ENCODE measurements at places on chromosomes 2 and 18.

DNA sequence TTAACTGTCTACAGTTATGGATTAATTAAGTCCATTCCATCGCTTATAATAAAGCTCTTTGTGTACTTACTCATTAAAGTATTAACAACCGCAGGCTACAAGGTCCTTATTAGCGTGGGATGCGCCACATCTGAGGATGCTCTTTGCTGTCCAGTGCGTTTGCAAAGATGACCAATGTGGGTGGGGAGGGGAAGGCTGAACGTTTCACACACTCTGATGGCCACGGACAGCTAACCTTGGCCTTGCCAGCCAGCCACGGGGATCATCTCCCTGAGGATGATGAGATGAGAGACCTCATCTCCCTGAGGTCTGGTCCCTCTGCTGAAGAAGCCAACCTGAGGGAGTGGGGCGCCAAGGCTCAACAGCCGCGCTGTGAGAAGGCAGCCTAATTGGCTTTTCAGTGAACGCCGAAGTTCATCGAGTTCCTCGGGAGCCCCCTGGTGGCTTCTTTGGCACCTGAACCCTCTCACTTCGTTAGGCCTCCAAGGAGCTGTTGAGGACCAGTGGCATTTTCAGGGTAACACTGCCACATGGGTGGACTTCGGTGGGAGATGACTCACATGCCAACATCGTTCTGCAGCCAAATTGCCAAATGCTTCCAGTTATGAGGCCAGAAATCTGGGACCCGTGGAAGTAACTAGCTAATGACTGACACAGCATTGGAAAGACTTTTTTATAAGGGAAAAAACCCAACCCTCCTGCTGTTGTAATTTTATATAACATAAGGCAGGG is 69.3 kb upstream of the SEC11C start:
- H3K4me1 ChIP-seq = no peaks in the 10 kb centered on the region
- no peak overlapping the region for H3K27ac ChIP-seq
- H3K36me3 ChIP-seq = no peaks in the 10 kb centered on the region
- no peaks in the 10 kb centered on the region for H3K27me3 ChIP-seq
- no peak overlapping the region for H3K4me3 ChIP-seq
- DNase-seq = no peak

DNA sequence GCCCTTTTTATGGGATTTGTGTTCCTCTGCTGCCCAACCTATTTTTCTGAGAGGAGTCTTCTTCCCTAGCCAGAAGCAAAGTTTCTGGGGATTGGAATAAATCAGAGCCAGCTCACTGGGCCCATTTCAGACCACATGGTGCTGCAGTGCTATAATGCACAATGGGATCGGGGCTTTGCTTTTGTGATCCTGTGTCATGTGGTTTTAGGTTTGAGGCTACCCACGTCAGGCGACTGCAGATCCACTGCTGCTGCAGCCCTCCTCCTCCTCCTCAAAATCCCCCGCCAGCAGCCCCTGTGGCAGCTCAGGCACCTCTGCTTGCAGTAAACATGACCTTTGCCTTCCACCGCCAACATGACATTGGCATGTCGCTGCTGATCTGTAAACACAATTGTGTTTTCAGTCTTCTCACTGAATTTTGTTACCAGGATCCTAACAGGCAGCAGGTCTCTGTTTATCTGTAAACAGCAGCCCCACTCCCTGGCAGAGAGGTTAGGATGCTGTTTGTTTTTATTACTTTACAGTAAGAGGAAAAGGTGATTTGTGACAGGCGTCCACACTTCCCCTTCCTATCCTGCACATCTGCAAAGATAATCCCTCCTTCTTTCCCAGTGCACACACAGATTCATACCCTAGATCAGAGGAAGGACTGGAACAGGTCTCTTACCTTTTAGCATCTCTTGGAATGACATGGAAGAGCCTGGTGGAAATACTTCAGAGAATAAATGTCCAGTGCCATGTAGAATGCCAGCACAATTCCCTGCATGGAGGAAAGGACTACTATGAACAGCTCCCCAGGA is 130.8 kb downstream of the FOXI3 start:
- H3K27ac ChIP-seq = no peak overlapping the region
- no peaks in the 10 kb centered on the region for H3K36me3 ChIP-seq

DNA sequence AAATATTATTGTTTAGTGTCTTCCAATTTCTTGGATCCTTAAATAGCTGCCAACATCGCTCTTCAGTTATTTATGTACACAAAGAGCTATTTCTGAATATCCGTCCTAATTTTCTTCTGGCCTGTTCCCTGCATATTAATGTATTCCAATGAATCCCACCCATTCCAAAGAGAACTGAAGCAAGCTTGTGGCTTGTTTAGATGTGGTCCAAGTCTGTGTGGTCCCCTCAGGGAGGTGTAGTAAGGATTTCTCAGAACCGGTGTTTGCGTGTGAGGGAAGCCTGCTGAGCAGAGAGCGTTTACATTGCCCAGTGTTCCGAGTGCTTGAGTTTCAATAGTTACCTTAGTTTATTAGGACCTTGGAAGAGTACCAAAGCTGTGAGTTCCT is 25.1 kb upstream of the IL1R1 start:
- peak overlapping the region; percentile 27 for H3K27ac ChIP-seq
- H3K4me3 ChIP-seq = no peak overlapping the region
- no peaks in the 10 kb centered on the region for H3K27me3 ChIP-seq
- peaks cover 16% of the 10 kb centered on the region for H3K4me1 ChIP-seq
- no peak for DNase-seq

GRCh38 chr2:19635951-19636510 is 265.8 kb downstream of the TTC32 start:
- no peak overlapping the region for H3K4me3 ChIP-seq
- H3K4me1 ChIP-seq = no peaks in the 10 kb centered on the region
- H3K27ac ChIP-seq = no peak overlapping the region
- H3K27me3 ChIP-seq = no peaks in the 10 kb centered on the region
- no peak for DNase-seq
- H3K36me3 ChIP-seq = no peaks in the 10 kb centered on the region

- H3K27me3 ChIP-seq = no peaks in the 10 kb centered on the region
- H3K36me3 ChIP-seq = no peaks in the 10 kb centered on the region
- H3K4me3 ChIP-seq = no peak overlapping the region
- H3K27ac ChIP-seq = no peak overlapping the region
- no peak for DNase-seq
These were observed 12.5 kb upstream of the ANKRD29 start for GRCh38 chr18:23675236-23675635.

DNA sequence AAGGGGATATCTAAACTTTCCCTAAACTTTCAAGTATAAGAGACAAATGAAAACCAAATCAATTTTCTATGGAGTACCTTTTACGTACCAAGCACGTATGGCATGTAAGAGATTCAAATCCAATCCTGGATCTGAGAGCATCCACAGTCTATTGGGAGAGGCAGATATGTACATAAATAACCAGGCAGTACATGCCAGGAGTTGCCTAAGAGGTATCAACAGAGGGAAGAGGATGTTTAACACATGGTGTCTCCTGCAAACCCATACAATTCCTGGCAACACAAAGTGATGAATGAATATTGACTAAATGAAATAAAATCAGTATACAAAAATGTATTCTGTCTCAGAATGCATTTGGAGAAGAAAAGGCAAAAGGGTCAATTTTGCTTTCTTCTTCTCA is 116.6 kb downstream of the PIGN start:
- no peaks in the 10 kb centered on the region for H3K27me3 ChIP-seq
- no peak overlapping the region for H3K4me3 ChIP-seq
- H3K36me3 ChIP-seq = no peaks in the 10 kb centered on the region
- H3K4me1 ChIP-seq = no peaks in the 10 kb centered on the region
- H3K27ac ChIP-seq = no peak overlapping the region

DNA sequence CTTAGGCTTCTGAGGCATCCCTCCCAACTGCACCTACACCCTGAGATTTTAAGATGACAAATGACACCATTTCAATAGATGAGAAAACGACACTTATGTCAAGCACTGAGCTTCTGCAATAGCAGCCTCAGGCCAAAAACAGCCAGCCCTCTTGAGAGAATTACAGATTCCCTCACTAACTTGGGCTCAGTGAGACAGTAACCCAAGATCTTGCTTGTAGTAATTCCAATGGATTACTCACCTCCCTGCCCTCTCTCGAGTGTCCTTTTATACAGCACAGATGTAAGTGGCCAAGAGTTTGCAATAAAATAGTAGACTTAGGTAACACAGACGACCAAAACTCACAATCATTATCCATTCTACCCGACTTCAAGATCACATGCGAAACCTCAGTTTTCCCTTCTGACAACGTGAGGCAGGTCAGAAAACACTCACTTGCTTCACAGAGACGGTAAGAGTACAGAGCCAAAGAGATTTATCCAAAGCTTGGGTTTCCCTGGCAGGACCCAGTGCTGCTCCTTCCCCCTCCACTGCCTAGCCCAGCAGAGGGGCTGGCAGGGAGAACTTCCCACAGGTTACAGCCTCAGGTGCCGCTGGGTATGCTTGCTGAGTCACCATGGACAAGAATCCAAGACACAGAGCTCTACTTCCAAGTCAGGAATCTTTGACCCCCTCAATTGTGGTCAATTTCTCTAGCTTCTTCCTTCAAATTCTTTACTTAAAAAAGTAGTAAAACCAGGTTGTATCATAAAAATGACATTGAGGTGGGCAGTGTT is 181.4 kb downstream of the MYO5B start:
- peak overlapping the region; percentile 50 for H3K27ac ChIP-seq
- no peaks in the 10 kb centered on the region for H3K36me3 ChIP-seq
- H3K4me3 ChIP-seq = no peak overlapping the region
- DNase-seq = no peak
- H3K27me3 ChIP-seq = no peaks in the 10 kb centered on the region
- H3K4me1 ChIP-seq = peaks cover 23% of the 10 kb centered on the region

DNA sequence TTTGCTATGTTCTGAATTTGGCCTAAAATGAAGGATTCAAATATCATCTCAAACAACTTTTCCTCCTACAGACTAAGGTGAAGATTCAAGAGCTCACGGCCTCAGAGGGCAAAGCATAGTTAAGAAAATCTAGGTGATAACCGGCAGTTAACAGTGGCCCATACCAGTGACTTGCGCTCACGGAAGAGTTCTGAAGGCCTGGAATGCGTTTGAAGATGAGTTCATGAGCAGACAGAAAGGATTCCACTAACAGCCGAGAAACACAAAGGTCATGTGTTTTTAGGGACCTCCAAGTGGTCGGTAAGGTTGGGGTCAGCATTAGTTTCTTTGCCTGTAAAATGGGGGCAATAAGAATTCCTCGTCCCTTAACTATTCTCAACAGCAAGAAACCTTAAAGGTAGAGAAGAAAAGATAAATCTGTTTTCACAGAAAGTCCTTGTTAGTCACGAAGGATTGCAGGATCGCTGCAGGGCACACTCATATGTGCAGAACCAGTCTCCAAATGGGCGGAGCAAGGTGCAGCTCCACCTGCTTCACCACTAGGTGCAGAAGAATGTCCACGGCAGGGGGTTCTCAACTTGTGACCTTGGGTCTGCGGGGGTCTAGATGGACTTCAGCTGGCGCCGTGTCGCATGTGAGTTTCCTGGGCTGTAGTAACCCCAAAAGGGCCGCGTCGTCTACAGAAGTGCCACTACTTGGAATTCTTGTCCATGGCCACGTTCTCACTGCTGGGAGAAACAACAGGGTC is 708 bp upstream of the RPIA start:
- H3K27me3 ChIP-seq = no peaks in the 10 kb centered on the region
- H3K27ac ChIP-seq = peak overlapping the region; percentile 66
- H3K4me1 ChIP-seq = peaks cover 31% of the 10 kb centered on the region
- no peak for DNase-seq

GRCh38 chr18:23330423-23330822 is 122.7 kb upstream of the RIOK3 start:
- H3K4me3 ChIP-seq = peak overlapping the region; percentile 10
- no peak for DNase-seq
- no peak overlapping the region for H3K27ac ChIP-seq
- no peaks in the 10 kb centered on the region for H3K27me3 ChIP-seq

DNA sequence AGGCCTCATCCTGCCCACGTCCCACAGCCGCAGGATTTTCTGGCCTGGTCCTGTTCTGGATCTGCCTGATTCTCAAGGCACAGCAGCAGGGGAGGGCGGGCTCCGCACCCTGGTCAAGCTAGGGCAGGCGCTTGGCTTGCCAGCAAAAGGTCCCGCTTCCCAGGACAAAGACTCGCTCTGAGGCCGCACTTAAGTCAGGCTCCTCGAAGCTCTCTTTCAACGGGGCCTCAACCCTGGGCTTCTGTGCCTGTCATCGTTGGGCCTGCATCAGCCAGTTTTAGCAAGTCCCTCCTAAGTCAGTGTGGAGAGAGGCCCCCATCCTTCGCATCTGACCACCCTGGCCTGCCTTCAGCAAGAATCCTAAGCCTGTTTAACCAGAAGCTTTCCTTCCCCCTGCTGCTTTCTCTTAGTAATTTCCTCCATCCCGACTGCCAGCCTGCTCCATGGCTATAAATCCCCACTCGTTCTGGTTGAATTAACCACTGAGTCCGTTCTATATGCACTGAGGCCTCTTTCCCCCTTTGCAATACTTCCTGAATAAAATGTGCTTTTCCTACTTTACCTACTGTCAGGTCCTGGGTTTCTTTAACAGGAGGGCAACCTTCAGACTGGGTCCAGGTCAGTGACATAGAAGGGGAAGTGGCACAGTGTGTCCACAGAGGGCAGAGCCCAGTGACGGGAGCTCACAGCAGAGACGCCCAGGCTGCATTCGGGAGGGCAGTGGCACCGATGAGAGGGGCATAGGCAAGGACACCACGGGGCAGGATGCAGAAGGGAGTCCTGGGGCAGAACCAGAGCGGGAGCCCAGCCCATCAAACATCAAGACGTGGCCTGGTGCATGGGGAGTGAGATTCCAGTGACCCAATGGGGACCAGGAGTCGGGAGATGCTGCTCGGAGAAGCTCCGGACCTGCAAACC is 62.7 kb downstream of the SP110 start:
- H3K4me1 ChIP-seq = no peaks in the 10 kb centered on the region
- H3K36me3 ChIP-seq = no peaks in the 10 kb centered on the region
- H3K4me3 ChIP-seq = no peak overlapping the region

GRCh38 chr2:185246717-185247116 is 491.9 kb upstream of the FSIP2 start:
- no peak overlapping the region for H3K27ac ChIP-seq
- DNase-seq = no peak
- H3K36me3 ChIP-seq = no peaks in the 10 kb centered on the region
- H3K4me1 ChIP-seq = no peaks in the 10 kb centered on the region

DNA sequence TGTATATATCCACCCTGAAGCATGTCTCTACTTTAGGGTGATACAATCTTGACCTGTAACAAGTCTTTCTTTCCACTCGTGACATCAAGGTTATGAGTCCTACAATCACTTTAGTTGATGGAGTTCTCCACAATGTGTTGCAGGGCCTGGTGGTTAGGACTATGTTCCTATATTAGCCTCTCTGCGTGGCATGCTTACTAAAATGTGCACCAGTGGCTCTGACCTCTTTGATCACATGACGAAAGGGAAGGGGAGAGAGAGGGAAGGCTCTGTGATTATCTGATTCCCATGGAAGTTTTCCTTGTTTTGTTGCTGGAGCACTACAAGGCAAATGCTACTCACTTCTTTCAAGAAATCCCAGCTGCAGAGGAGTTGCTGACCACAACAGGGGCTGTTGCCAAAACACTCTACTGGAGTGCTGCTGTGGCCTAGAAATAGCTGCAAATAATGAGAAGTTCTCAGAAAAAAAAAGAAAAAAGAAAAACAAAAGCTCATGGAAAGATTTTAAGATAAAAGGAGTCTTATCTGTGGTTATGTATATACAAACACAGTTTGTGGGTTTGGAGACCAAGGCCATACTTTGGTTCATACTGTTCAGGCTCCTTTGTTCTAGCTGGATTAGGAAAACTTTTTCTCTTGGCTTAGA is 272.8 kb upstream of the MMADHC start:
- H3K4me1 ChIP-seq = peaks cover 18% of the 10 kb centered on the region
- DNase-seq = no peak
- H3K27ac ChIP-seq = no peak overlapping the region
- no peaks in the 10 kb centered on the region for H3K36me3 ChIP-seq
- H3K27me3 ChIP-seq = no peaks in the 10 kb centered on the region
- no peak overlapping the region for H3K4me3 ChIP-seq

Data from vagina (tissue), 2 donors.